ENCODE measurements at places on chromosomes 16 and 17.

DNA sequence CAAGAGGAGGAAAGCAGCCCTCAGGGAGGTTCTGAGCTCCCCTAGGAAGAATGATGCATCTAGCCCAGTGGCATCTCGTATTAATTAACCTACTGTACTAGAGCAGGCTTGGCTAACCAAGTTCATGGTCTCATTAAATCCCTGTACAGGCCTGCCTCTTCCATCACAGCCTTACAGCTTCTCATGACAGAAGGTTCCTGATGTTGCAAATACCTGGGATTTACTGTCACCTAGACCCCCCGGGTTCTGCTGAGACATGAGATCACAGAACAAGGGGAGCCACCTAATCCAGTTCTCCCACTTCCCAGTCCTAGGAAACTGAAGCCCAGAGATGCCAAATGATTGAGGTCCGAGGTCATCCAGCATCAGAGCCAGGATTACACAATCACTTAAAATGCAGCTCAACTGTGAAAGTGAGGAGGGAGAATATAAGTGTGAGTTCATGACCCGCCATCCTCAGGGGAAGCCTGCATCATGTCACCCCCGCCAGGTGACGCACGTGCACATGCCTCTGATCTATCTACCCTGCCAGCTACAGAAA, 23.9 kb downstream of the ACLY start:
- no peak for DNase-seq

- peak; percentile 81 for DNase-seq
Observed at GRCh38 chr17:82330322-82331239, 3.0 kb downstream of the SECTM1 start.

DNA sequence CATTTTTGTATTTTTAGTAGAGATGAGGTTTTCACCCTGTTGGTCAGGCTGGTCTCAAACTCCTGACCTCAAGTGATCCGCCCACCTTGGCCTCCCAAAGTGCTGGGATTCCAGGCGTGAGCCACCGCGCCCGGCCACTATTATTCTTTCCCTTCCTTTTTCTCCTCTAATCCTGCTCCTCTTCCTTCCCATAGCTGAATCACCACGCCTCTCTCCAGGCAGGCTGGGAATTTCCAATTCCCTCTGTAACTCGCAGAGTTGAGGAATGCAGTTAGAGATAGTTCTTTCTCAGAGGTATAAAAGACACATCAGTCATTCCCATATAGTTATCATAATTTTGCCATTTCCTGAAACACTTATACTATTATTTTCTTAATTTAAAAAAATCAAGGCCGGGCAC, 11.2 kb downstream of the METTL16 start:
- no peak for DNase-seq

GRCh38 chr16:47627721-47628120, 166.6 kb downstream of the PHKB start:
- no peak for DNase-seq

- DNase-seq: no peak
Observed at GRCh38 chr16:4814046-4814445, 11.6 kb upstream of the ROGDI start.

DNA sequence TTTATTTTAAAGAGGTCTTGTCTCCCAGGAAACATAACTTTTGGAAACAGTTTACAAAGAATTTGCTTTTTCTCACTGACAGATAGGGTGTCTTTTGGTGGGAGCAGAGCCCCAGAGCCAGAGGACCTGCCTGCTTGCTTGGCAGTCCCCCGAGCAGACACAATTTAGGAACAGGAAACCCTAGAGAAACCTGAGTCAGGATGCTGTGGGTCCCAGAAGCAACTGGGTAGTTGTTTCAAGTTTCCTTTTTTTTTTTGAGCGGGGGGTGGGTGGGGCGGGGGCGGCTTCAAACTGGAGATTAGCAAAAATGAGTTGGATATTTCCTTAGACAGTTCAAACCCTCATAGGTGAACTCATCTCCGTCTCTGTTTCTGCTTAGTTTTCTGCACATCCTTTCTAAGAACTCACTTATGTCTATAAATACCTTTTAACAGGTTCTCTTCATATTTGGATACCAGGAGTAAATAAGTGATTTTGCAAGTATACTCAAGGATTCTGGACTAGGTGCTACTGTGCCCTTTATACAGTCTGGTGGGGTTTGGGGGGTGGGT, 135.1 kb downstream of the PRKCA start:
- no peak for DNase-seq

DNA sequence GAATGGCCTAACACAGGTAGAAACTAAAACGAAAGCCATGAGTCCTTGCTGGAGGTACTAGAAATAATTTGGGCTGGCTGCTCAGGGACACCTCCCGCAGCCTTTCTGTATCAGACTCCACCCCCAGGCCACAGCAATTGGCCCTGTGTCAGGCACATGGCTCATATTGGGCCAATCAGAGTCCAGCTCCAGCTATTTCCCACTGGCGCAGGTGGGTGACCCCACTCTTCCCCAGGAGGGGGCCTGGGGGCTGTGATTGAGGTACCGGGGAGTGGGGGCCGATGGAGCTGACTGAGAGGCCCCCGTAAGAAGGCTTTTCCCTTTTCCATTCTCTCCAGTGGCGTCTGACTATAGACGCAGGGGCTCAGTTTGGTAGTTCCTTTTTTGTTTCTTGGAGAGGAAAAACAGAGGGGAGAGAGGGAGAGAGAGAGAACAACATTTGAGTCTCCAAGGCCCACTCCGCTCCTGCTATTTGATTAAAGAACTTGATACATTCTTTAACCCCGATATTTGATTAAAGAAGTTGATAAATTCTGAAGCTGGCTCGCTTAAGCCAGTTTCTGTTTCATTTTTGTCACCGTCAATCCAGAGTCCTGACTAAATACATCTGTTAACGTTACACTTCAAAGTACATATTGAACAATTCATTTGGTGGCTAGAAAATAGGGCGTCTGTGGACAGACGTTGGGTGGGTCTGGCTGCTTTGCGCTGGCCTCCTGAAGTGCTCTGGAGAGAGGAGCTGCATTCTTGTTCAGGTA, 26.3 kb downstream of the FOXL1 start:
- peak; percentile 62 for DNase-seq

All from Peyer's patch (tissue), 4 donors.